ENCODE measurements at places on chromosomes 7 and 10.
A peak's percentile ranks its signal among the peaks of the same experiment; 100 is the strongest.

- DNase-seq = peak; percentile 32
Observed at GRCh38 chr10:101062232-101063049, 652 bp downstream of the KAZALD1 start.

- peak; percentile 47 for DNase-seq
Observed at GRCh38 chr7:149662591-149663095, 110.7 kb downstream of the ZNF467 start.

- no peak for DNase-seq
Observed at GRCh38 chr10:63214571-63214970, 81.4 kb downstream of the NRBF2 start.

DNA sequence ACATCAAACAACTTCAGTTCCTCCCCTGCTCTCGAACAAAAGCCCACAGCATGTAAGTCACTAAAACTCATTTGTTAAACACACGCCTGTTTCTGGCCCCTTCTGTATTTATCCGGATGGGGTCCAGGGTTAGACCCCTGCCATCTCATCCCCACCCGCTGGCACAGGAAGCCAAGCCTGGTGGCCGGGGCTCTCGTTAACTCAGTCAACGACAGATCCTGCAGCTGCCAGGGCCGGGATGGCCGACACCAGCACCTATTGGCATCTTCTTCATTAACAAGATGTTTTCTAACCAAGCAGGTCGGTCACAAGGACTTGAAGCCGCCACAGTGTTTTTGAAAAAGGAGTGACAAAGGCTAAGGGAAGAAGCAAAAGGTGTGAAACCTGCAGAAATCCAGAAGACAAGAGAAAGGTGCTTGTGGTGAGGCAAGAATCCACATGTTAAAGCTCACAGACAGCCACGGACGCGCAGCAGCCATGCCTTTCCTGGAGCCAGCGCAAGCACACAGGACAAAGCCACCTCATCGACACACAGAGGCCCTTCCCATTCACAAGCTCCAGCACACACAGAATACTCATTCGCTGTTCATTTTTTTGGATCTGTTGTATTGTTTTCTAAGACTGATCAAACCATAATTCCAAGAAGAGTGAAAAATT, 202.7 kb downstream of the DIP2C start:
- DNase-seq = no peak

- no peak for DNase-seq
Observed at GRCh38 chr10:74880041-74880440, 53.6 kb downstream of the KAT6B start.

DNA sequence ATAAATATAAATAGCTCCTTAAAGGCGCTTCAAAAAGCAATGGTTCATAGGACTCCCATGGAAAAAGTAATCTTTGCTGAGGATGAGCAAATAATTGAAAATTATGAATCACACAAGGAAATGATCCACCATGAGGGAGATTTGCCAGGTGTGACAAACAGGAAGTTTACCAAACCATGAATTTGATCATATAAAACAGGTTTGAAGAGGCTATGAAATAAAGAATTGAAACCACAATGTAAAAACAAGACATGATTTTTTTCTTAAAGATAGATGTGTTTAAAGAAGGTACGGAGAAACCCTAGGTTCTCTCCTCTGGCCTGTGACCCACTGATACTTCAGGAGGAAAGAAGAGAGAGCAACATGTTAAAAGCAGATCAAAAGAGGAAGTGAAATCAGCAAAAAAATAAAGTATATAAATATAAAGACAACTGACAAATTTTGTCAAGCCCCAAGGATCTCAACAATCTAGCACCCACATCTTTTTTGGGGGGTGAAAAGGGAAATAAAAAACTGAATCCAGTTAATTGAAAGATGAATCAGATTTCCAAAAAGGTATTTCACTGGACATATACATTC, 111.3 kb upstream of the ASAH2 start:
- no peak for DNase-seq

GRCh38 chr7:36827726-36828703, 103.7 kb upstream of the AOAH start:
- no peak for DNase-seq

DNA sequence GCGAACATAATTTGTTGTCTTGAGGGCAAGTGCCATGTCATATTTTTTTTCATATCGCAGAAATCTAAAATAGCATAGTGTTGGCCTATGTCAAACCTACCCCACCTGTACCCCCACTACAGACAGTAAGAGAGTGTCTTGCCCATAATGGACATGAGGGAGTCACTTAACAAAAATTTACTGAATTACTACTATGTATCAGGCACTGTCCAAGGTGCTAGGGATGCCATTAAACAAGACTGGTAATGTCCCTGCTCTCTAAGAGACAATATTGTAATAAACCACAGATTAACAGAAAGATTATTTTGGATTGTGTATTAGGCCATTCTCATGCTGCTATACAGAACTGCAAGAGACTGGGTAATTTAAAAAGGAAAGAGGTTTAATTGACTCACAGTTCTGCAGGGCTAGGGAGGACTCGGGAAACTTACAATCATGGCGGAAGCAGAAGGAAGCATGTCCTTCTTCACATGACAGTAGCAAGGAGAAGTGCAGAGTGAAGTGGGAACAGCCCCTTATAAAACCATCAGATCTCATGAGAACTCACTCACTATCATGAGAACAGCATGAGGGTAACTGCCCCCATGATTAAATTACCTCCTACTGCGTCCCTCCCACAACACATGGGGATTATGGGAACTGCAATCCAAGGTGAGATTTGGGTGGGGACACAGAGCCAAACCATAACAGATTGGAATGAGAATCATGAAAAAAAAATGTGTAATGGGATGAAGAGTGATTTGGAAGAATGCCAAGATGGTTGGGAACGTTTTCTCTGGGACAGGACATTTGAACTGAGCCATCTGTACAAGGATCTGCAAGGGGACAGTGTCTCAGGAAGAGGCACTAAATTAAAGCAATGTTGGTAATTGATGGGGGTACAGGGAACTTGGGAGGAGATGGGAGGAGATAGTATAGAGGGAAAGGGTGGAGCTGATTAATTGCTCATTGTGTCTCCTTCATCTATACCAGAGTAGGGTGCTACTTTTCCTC, 108.5 kb downstream of the FAM107B start:
- DNase-seq = no peak

- no peak for DNase-seq
Observed at GRCh38 chr7:71511361-71511807, 379.4 kb downstream of the GALNT17 start.

GRCh38 chr7:3482147-3482921, 181.3 kb downstream of the SDK1 start:
- no peak for DNase-seq

GRCh38 chr7:47361236-47361635, 220.7 kb downstream of the TNS3 start:
- no peak for DNase-seq

DNA sequence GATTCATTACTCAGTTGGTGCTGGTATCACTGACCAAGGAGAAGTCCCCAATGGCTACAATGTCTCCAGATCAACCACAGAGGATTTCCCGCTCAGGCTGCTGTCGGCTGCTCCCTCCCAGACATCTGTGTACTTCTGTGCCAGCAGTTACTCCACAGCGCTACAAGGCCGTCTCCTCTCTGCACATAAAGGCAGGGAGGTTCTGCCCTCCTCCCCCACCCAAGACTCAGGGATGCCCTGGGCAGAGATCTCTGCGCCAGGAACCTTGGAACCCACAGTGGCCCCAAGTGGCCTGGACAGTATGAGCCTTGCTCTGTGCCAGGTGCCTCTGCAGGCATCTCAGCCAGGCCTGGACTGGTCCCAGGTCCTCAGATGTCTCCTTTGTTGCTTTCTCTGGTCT, 193.4 kb upstream of the PRSS58 start:
- DNase-seq = no peak

DNA sequence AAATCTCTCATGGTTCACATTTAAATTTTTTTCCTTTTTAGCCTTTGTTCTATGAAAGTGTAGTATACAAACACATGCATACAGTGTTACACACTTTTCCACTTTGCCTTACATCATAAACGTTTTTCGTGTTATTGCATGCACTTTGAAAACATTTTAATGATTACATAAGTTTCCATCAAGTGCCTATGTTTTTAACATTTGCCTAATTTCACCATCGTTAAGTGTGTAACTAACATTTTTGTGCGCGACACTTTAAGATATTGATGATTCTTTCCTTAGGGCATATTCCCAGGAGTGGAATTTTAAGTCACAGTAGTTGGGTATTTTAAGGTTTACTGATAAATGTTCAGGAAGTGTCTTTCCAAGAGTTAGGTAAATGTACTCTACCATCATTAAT, 1.5 kb upstream of the FRAT2 start:
- no peak for DNase-seq

GRCh38 chr7:158461824-158462223, 125.8 kb downstream of the PTPRN2 start:
- no peak for DNase-seq

All from activated gamma-delta T cell treated with Interleukin-2 at 50 U/mL for 16 hours (primary cell).